ENCODE measurements at places on chromosomes 3 and 15.

DNA sequence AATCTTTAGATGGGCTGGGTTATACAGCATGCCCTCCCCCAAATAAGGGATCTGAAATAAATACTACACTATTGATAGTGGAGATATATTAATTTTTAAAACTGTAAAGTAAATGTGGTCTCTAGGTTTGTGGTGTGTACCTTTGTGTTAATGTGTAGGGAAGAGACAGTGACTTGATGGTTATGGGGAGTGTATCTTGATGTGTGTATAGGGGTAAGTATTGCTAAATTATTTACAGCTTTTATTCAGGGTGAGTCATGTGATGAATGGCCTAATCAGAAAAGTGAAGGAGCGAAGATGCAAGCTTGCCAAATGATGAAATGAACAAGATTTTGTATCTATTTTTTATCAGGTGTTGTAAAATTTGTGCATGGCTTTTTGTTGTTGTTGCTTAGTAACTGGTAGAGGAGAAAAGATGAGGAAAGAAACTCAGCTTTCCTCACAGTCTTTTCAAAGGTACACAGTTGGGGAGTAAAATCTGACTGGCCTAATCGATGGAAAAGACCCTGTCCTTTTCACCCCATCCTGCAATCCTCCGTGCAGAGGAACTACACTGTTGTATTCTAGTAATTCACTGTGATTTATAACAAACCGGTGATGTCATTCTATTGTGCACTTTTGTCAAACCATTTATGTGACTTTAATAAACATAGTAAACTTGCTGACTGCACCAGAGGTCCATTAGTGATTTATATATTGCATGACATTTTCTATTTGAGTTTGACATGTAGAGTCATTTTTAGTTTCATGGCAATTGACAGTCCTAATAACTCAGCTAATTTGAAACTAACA, 17.7 kb downstream of the FEM1B start:
- DNase-seq: no peak

GRCh38 chr15:61830536-61831330, 229.5 kb downstream of the VPS13C start:
- DNase-seq: no peak

GRCh38 chr3:183038221-183038620, 57.9 kb upstream of the DCUN1D1 start:
- DNase-seq: no peak

- peak; percentile 20 for DNase-seq
These were observed 57.8 kb upstream of the NMD3 start for GRCh38 chr3:161163297-161163696.

DNA sequence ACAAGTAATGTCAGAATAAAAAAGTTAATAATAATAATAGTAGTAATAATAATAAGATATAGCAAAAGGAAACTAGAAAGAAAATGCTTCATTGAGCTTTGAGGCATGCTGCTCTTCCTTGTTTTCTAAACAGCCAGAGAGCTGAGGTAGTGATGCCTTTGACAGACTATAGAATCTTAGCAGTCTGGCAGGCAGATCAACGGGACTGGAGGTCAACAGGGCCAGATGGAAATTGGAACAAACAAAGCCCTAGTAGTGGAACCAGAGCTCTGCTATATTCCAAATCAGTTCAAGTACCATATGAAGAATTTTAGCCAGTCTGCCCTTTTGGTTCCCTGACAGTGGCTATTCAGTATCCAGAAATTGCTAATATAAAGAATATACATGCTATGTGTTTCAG, 278.6 kb downstream of the NLGN1 start:
- no peak for DNase-seq

Measured in H54 (cell line).